Placental pericyte (primary cell): ENCODE measurements at places on chromosomes 6 and 20. TPM values are rescaled to one million over a fixed set of nuclear protein-coding genes. Genes with fewer than 3 reads are reported as not detected.

Gene CSNK2B
- total RNA-seq: 198 and 356 TPM in 2 replicates

Gene TRIM40
- total RNA-seq: not detected in 2 replicates

Gene SPTLC3
- total RNA-seq: 1.7 and 2.4 TPM in 2 replicates

Gene MUC21
- not detected in 2 replicates for total RNA-seq

Gene BMP2
- total RNA-seq: 6.8 and 45.2 TPM in 2 replicates

Gene MATN4
- 0.22 TPM in 1 of 2 replicates, not detected in the other for total RNA-seq

Gene TRIM15
- total RNA-seq: not detected in 2 replicates

Gene NHLRC1
- 2.0 and 2.4 TPM in 2 replicates for total RNA-seq

Gene TRIM26
- 25.6 and 36.9 TPM in 2 replicates for total RNA-seq

Gene PGC
- total RNA-seq: not detected in 2 replicates

Gene MLN
- not detected in 2 replicates for total RNA-seq

Gene RTF2
- 62.6 and 73.3 TPM in 2 replicates for total RNA-seq

Gene CLIC5
- total RNA-seq: not detected in 2 replicates

Gene MRPS26
- 27.8 and 28.4 TPM in 2 replicates for total RNA-seq

Gene MUC22
- total RNA-seq: not detected in 2 replicates

Gene SRMS
- total RNA-seq: not detected in 2 replicates

Gene TFAP2D
- total RNA-seq: not detected in 2 replicates

Gene TUBE1
- total RNA-seq: 31.5 and 47.3 TPM in 2 replicates

Gene SLC16A10
- 0.22 and 0.43 TPM in 2 replicates for total RNA-seq

Gene TRDN
- total RNA-seq: not detected in 2 replicates

Gene RGS17
- 4.6 and 12.7 TPM in 2 replicates for total RNA-seq

Gene PSORS1C2
- not detected in 2 replicates for total RNA-seq

Gene PTCRA
- not detected in 2 replicates for total RNA-seq

Gene OR12D3
- not detected in 2 replicates for total RNA-seq

Gene CCR6
- not detected in 2 replicates for total RNA-seq

Gene OR2H2
- not detected in 2 replicates for total RNA-seq

Gene RAD21L1
- total RNA-seq: 0.57 and 0.66 TPM in 2 replicates

Gene TFAP2B
- total RNA-seq: not detected in 2 replicates

Gene SEL1L2
- not detected in 2 replicates for total RNA-seq
